ENCODE measurements at places on chromosomes 6 and 20.

GRCh38 chr6:111759836-111760785 lies 113.1 kb downstream of the FYN start:
- DNase-seq, result peak; percentile 62

DNA sequence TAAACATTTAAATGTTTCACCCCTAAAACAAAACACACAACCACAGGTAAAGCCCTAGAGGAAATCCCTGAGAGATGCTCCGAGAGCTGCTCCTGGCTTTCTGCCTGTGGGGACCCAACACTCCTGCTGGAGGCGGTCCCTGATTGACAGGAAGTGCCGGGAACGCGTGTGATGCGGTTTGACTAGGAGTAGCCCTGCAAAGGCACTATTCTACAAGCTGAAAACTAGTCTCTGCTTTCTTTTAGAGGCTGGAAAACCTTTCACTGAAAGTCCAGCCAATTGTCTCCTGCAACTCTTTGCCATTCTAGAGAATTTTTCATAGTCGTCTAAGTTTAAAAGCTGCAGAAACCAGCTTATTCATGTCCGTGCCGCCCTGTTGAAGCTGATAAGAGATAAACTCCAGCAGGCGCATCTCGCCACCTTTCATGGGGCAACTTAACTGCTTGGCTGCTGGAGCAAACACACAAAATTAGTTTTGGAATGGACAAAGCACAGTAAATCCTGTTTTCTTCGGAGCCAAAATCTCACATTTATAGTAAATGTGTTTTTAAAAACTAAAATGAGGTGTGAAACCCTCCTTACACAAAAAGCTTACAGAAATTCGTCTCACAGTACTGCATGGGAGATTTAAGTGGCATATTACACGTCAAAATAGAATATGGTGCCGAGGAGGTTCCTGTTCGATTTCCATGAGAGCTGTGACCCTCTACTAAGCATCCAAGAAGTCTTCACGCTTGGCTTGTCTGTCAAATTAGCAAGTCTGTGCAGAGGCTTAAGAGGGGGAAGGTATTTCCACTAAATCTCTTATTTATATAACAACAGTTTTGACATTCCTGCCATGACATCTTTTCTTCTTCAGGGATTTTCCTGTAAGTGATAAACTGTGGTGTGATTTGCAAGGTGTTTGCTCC lies 46.9 kb downstream of the DACT2 start:
- DNase-seq, result no peak

GRCh38 chr6:22582417-22583205 lies 13.2 kb downstream of the HDGFL1 start:
- no peak for DNase-seq

GRCh38 chr6:132199343-132199742 lies 201.9 kb downstream of the MOXD1 start:
- DNase-seq, result no peak

GRCh38 chr6:21748343-21749056 lies 154.9 kb downstream of the SOX4 start:
- no peak for DNase-seq

GRCh38 chr6:33853026-33853425 lies 49.2 kb upstream of the MLN start:
- DNase-seq, result no peak

- DNase-seq, result no peak
Observed at GRCh38 chr6:43924222-43924702, 154.3 kb downstream of the VEGFA start.

DNA sequence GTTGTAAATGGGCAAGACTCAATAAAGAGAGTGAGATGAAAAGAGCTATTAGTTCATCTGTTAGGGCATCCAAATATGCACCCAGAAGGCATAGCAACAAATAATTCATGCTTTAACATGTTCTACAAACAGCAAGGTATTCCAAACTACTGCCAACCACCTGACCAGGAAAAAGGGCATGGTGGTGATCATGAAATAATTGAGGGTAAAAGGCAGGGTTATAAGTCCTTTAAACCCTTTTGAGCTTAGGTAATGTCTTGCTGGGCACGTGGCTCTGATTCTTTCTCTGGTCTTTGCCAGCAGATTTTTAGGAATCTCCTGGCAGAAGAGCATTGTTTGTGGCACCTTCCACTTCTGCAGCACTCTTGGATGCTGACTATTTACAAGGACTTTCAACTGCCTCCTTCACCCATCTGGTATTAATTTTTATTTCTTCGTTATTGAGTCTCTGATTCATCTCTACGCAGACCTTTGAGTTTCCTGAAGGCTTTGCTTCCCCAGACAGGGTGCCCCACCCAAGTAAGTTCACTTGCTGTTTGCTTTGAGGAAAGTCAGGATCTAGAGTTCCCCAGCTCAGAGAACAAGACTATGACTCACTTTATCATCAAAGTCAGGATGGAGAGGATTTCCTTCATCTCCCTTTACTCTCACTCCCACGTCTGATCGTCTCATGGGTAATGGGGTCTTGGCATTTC lies 83.4 kb upstream of the NEDD9 start:
- no peak for DNase-seq

- DNase-seq, result no peak
Observed at GRCh38 chr6:139019722-139020121, 8.8 kb upstream of the ABRACL start.

Data from effector CD4-positive, alpha-beta T cell (primary cell).